Skin of body (tissue), 3 donors: ENCODE measurements at places on chromosomes 7 and 10. TPM values are rescaled to one million over a fixed set of nuclear protein-coding genes. Genes with fewer than 3 reads are reported as not detected.

GIMAP7 gene
- total RNA-seq, result 5.7 TPM

C10orf53 gene
- total RNA-seq, result not detected

NODAL gene
- not detected for total RNA-seq

NKX6-2 gene
- not detected for total RNA-seq

DNAH11 gene
- 0.89 TPM for total RNA-seq

ADRA2A gene
- 2.0 TPM for total RNA-seq

HOXA11 gene
- 0.20 TPM for total RNA-seq

ANKRD61 gene
- total RNA-seq, result not detected

MYO1G gene
- 2.6 TPM for total RNA-seq

GOLGA7B gene
- total RNA-seq, result 3.5 TPM

MMP21 gene
- 0.20 TPM for total RNA-seq

GARIN1A gene
- 0.30 TPM for total RNA-seq

IL2RA gene
- total RNA-seq, result 0.30 TPM

C10orf105 gene
- total RNA-seq, result under 0.01 TPM

CPXM2 gene
- 4.9 TPM for total RNA-seq

CYP2C19 gene
- 0.69 TPM for total RNA-seq

FAM20C gene
- 11.8 TPM for total RNA-seq

PCLO gene
- total RNA-seq, result 3.8 TPM

PRSS1 gene
- total RNA-seq, result not detected
